ENCODE measurements at places on chromosomes 16 and 17.
A peak's percentile ranks its signal among the peaks of the same experiment; 100 is the strongest.

- no peak for DNase-seq
Observed at GRCh38 chr17:37711113-37711512, 33.7 kb downstream of the HNF1B start.

DNA sequence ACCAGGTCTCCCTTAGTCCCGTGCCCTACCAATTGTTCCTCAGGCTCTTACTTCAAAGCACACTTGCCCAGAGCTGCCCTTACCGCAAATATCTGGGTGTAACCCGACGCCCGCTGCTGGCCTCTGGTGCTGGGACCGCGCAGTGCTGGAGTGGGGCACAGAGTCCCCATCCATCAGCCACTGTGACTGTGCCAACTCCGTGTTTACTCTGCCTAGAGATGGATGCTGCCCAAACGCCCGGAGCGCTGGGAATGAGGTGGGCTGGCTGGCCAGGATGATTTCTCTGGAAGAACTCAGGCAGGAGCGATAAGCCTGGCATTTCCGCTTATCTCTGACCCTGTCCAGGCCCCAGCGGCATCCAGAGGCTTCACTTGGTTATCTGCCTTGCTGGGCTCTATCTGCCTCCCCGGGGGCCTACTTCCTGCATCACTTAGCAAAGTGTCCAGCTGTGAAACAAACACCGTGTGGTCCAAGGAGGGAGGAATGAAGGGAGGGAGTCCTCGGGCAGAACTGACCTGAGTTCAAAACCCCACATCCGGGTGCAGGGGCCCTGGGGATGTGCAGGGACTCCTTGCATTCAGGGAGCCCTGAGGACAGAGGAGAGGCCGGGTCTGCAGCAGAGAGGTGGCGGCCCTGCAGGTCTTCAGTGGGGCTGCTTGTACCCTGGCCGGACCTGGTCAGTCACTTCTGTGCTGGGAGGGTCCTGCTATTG lies 9.4 kb upstream of the MYLK3 start:
- DNase-seq, result no peak

GRCh38 chr16:86963600-86964575 lies 353.3 kb downstream of the C16orf95 start:
- no peak for DNase-seq

DNA sequence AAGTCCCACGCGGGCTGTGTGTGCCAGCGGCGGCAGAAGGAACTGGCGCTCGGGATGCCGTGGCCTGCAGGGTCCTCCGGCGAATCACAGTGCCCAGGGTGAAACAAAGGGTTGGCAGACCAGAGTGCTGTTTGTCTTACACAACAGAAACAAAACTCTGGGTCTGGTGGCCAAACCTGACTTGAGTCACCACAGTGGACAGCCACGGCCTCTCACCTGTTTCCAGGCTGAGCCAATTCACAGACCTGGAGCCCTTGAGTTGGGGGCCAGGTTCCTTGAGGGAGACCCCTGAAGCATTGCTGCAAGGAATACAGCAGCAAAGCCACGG lies 2.1 kb upstream of the CHMP6 start:
- no peak for DNase-seq

GRCh38 chr17:76528156-76528527 lies 9.4 kb downstream of the CYGB start:
- DNase-seq, result no peak

- DNase-seq, result no peak
Observed at GRCh38 chr16:85495823-85496538, 117.1 kb upstream of the GSE1 start.

DNA sequence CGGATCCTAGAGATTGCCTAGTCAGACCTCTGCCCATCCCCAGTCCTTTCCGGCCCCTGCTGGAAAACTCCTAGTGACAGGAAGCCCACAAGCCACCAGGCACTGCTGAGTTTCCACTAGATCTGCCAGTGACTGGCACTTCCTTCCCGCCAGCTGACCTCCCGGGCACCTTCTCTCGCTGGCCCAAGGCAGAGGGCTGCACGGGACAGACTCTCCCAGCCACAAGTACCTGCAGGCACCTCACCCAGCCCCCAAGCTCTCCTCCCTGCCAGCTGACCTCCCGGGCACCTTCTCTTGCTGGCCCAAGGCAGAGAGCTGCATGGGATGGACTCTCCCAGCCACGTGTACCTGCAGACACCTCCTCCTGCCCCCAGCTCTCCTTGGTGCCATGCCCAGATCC lies 66.3 kb upstream of the DOC2B start:
- DNase-seq, result no peak

GRCh38 chr17:48843187-48843900 lies 12.5 kb downstream of the CALCOCO2 start:
- no peak for DNase-seq

DNA sequence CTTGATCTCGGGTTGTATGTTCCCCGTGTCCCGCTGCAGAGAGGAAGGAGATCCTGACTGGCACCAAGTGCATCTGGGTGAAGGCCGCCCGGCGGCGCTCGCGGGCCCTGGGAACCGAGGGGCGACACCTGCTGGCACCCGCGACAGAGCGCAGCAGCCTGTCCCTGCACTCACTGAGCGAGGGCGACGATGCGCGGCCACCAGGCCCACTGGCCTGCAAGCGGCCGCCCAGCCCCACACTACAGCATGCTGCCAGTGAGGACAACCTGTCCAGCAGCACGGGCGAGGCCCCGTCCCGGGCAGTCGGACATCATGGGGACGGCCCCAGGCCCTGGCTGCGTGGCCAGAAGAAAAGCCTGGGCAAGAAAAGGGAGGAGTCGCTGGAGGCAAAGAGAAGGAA lies 7.5 kb downstream of the BTBD17 start:
- peak; percentile 74 for DNase-seq

Data from testis (tissue), 5 donors.